ENCODE measurements at places on chromosomes 1 and 21.

DNA sequence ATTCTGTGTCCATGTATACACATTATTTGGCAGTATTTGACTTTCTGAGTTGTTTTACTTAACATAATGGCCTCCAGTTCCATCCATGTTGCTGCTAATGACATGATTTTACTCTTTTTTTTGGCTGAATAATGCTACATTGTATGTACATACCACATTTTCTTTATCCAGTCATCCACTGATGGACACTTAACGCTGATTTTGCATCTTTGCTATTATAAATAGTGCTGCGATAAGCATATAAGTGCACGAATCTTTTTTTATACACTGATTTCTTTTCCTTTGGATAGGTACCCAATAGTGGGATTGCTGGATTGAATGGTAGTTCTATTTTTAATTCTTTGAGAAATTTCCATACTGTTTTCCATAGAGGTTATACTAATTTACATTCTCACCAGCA, 255.5 kb downstream of the GPR52 start:
- no peak overlapping the region for H3K4me3 ChIP-seq
- no peak overlapping the region for H3K27ac ChIP-seq
- H3K4me1 ChIP-seq: peaks cover 4% of the 10 kb centered on the region
- no peaks in the 10 kb centered on the region for H3K36me3 ChIP-seq

DNA sequence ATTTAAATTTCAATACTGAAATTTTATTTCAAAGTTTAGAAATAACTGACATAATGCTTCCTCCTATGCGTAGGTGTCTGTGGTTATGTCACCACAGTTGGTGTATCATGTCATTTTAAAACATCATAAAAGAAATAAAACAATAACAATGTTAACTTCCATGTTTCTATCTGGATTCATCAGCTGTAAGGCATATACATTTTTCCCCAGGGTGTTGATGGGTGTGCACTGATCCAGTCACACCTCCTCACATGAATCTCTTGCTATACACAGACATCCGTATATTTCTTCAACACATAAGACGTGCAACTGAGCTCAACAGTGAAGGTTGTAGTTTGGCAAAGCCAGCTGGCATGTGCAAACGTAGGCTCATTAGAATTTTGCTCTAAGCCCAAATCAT, 6.2 kb downstream of the KCNA3 start:
- H3K4me1 ChIP-seq: no peaks in the 10 kb centered on the region
- no peak overlapping the region for H3K27ac ChIP-seq
- no peak overlapping the region for H3K4me3 ChIP-seq
- H3K27me3 ChIP-seq: no peaks in the 10 kb centered on the region

- H3K4me1 ChIP-seq: peaks cover 52% of the 10 kb centered on the region
- H3K27ac ChIP-seq: no peak overlapping the region
- no peak overlapping the region for H3K4me3 ChIP-seq
- DNase-seq: no peak
- peaks cover 3% of the 10 kb centered on the region for H3K36me3 ChIP-seq
- no peaks in the 10 kb centered on the region for H3K27me3 ChIP-seq
Measured at GRCh38 chr1:226949401-226949800, 9.3 kb downstream of the COQ8A start.

- DNase-seq: no peak
- H3K27me3 ChIP-seq: no peaks in the 10 kb centered on the region
- no peak overlapping the region for H3K27ac ChIP-seq
- no peaks in the 10 kb centered on the region for H3K36me3 ChIP-seq
- no peak overlapping the region for H3K4me3 ChIP-seq
Measured at GRCh38 chr1:33220676-33221384, 35.5 kb upstream of the ZNF362 start.

DNA sequence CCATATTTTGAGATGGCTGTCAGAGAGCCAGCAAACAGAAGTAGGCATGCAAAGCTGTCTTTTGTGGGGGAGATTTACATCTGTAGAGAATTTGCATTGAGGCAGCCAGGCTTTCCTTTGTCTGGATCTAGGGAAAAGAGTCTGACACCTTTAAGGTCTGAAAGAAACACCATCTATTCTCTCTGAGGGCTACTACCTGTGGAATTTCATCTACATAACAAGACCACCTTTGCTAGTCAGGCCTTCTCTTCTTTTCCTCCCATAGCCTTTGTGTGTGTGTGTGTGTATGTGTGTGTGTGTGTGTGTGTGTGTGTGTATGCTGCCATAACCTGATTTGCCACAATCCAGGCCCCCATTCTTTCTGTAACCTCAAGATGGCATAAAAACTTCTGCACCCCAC, 28.4 kb upstream of the DMRTB1 start:
- H3K4me3 ChIP-seq: no peak overlapping the region
- H3K27me3 ChIP-seq: no peaks in the 10 kb centered on the region
- H3K4me1 ChIP-seq: no peaks in the 10 kb centered on the region

DNA sequence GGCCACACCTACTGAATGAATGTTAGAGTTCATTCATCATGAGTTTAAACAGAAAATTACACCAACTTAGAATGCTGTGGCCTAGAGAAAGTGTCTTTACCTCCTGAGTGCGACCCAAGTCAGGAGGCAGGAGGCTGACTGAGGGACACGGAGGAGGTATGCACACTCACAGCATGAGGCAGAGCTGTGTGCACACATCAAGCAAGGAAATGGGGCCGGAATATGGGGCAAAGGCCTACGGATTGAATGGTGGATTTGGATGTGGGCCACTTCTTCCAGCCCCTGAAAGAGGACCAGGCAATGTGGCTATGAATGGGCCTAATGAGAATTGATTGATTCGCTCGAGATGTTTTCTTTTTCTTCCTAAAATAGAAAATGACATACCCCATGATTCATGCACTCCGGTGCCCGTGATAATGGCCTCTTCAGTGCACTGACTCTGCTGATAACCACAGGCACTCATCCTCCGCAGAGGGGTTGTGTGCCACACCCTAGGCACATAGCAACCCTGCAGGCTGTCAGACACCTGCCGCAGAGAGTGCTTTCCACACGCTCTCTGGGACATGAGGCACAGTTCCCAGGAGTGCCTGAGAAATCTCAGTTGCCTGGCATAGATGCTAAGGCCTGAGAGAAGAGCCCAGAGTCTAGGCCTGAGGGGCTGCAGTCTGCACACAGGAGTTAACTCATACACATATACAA, 155.5 kb downstream of the GLUL start:
- H3K27me3 ChIP-seq: no peaks in the 10 kb centered on the region
- H3K36me3 ChIP-seq: no peaks in the 10 kb centered on the region
- peaks cover 23% of the 10 kb centered on the region for H3K4me1 ChIP-seq
- H3K27ac ChIP-seq: no peak overlapping the region
- H3K4me3 ChIP-seq: no peak overlapping the region

DNA sequence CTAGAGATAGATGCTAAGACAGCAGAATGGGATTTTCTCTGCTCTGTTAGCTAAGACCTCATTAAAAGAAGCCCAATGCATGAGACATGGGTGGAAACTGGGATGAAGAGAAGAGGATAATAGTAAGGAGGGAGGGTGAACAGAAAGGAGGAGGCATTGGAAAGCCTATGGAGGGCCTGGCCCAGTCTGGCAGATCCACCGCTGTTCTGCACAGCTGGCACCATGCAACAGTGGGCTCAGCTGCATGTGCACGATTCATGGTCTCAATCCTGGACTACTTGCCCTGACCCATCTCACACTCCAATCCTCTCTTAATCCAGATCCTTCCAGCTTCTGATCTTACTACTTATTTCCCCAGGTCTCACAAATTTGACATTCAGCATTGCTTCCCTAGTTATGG, 2.2 kb downstream of the PHC2 start:
- H3K4me1 ChIP-seq: peaks cover 17% of the 10 kb centered on the region
- H3K27me3 ChIP-seq: no peaks in the 10 kb centered on the region
- no peak overlapping the region for H3K27ac ChIP-seq
- no peaks in the 10 kb centered on the region for H3K36me3 ChIP-seq

DNA sequence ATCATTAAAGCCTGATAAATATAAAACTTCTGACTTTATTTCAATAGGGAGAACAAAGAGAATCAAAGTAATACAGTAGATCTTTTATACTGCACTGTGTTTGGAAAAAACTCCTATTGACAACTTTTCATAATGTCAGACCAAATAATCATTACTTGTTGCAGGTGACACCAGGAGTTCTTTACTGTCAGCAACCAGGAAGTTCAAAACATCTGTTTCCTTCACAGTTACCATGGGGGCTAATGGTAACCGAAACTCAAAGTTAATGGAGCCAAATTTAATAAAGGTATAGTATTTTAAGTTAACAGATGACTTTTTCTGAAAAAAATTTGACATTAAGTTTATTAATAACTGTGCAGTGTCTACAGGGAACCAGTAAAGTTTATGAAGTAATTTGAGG, 10.6 kb downstream of the EFCAB7 start:
- no peak overlapping the region for H3K27ac ChIP-seq
- no peaks in the 10 kb centered on the region for H3K36me3 ChIP-seq
- no peak overlapping the region for H3K4me3 ChIP-seq
- H3K4me1 ChIP-seq: peaks cover 6% of the 10 kb centered on the region

GRCh38 chr1:65759516-65759915, 33.2 kb upstream of the PDE4B start:
- no peak overlapping the region for H3K4me3 ChIP-seq
- no peaks in the 10 kb centered on the region for H3K4me1 ChIP-seq
- no peak for DNase-seq
- no peaks in the 10 kb centered on the region for H3K36me3 ChIP-seq
- H3K27ac ChIP-seq: no peak overlapping the region

DNA sequence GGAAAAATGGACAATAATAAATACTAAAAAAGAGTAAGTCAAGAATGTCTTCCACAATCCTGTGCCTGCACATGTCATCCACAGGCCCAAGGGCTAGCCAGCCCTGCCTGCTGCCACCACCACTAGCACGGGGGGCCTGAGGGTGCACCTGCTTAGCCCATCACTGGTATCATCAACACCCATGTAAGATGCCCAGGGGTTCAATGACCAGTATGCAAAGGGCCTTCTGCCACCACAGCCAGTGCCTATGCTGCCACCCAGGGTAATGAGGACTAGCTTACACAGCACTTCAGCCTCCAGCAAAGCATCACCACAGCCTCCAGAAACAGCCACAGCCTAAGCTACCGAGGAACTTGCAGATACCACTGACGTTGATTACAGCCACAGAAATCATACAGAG, 46.3 kb downstream of the POFUT2 start:
- peaks cover 9% of the 10 kb centered on the region for H3K27me3 ChIP-seq
- no peak overlapping the region for H3K4me3 ChIP-seq
- H3K4me1 ChIP-seq: no peaks in the 10 kb centered on the region
- H3K27ac ChIP-seq: no peak overlapping the region
- H3K36me3 ChIP-seq: no peaks in the 10 kb centered on the region
- no peak for DNase-seq

GRCh38 chr1:226003502-226004170, 4.5 kb upstream of the SDE2 start:
- no peak overlapping the region for H3K27ac ChIP-seq
- DNase-seq: no peak
- H3K27me3 ChIP-seq: no peaks in the 10 kb centered on the region
- peaks cover 30% of the 10 kb centered on the region for H3K4me1 ChIP-seq
- no peak overlapping the region for H3K4me3 ChIP-seq
- H3K36me3 ChIP-seq: no peaks in the 10 kb centered on the region

GRCh38 chr1:152961226-152961891, 9.1 kb upstream of the SPRR4 start:
- no peaks in the 10 kb centered on the region for H3K4me1 ChIP-seq
- no peak for DNase-seq
- no peaks in the 10 kb centered on the region for H3K36me3 ChIP-seq
- no peak overlapping the region for H3K27ac ChIP-seq

- H3K4me3 ChIP-seq: no peak overlapping the region
- H3K27me3 ChIP-seq: no peaks in the 10 kb centered on the region
- no peaks in the 10 kb centered on the region for H3K36me3 ChIP-seq
- peaks cover 62% of the 10 kb centered on the region for H3K4me1 ChIP-seq
Measured at GRCh38 chr1:111556325-111557037, 53.0 kb upstream of the ADORA3 start.

- H3K4me3 ChIP-seq: no peak overlapping the region
- no peaks in the 10 kb centered on the region for H3K4me1 ChIP-seq
- H3K27me3 ChIP-seq: no peaks in the 10 kb centered on the region
- DNase-seq: no peak
- H3K36me3 ChIP-seq: no peaks in the 10 kb centered on the region
Measured at GRCh38 chr1:241749041-241749944, 97.2 kb downstream of the WDR64 start.

DNA sequence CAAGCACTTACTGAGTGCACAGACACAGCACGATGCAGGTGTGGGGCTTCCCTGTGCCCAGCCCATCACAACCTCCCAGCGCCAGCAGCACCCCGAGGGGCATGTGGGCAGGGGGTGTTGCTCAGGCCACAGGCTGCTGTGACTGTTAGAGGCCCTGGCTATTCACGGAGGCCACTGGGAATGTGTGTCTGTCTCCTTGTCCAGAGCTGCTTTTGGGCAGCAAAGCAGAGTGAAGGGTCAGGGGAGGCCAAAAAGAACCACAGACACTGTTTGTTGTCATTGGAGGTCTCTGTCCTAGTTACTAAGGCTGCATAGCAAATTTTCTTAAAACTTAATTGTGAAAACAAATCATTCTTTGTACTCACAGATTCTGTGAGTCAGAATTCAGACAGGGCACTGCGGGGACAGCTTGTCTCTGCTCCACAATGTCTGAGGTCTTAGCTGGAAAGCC, 49.6 kb downstream of the TNFRSF8 start:
- H3K27ac ChIP-seq: no peak overlapping the region
- no peak for DNase-seq

DNA sequence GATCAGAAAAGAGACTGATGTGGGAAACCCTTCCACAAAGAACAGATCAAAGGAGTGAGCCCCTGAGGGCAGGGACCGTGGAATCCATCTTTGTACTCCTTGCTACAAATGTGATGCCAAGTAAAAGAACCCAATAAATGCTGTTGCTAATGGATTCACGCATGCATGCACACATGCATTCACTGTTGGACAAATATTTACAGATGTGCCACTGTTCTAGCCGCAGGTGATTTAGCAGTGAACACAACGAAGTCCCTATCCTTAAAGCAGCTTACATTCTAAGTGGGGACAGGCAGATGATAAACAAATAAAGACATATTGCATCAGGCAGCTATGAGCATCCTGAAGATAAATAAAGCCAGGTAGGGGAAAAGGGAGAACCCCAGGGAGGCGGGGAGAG, 67.8 kb downstream of the ITPKB start:
- no peaks in the 10 kb centered on the region for H3K4me1 ChIP-seq
- H3K27me3 ChIP-seq: peaks cover 38% of the 10 kb centered on the region
- H3K27ac ChIP-seq: no peak overlapping the region
- no peaks in the 10 kb centered on the region for H3K36me3 ChIP-seq
- DNase-seq: no peak

- H3K27ac ChIP-seq: no peak overlapping the region
- no peak overlapping the region for H3K4me3 ChIP-seq
- 0 out of 2 replicates have a peak, but pooled peaks cover 2% of the 10 kb centered on the region for H3K36me3 ChIP-seq
- DNase-seq: no peak
- peaks cover 49% of the 10 kb centered on the region for H3K4me1 ChIP-seq
Measured at GRCh38 chr21:41359286-41359685, 2.5 kb upstream of the MX2 start.
